T-helper 2 cell (primary cell): ENCODE measurements at places on chromosomes 1 and 21.

DNA sequence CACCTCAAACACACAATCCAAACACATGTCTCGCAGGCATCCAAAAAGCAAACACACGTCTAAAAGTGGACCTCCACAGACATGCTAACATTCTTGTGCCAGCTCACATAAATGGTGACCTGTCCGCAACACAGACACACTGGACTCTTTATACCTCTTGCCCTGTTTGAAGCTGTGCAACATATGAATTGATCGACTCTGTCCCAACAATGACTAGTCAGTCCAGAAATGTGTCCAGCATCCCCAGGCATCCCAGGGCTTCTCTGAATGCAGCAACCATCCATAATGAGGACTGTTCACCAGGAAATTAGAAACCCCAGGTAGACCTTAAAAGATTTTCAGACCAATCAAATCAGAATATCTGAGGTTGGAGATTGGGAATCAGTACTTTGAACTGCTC is 3.2 kb downstream of the DDR2 start:
- no peak for DNase-seq

GRCh38 chr1:19436716-19437476 is 48.4 kb downstream of the CAPZB start:
- no peak for DNase-seq

- DNase-seq: no peak
Observed at GRCh38 chr1:240792915-240793529, 181.1 kb upstream of the GREM2 start.

GRCh38 chr1:173148545-173148944 is 58.6 kb downstream of the TNFSF4 start:
- DNase-seq: no peak

DNA sequence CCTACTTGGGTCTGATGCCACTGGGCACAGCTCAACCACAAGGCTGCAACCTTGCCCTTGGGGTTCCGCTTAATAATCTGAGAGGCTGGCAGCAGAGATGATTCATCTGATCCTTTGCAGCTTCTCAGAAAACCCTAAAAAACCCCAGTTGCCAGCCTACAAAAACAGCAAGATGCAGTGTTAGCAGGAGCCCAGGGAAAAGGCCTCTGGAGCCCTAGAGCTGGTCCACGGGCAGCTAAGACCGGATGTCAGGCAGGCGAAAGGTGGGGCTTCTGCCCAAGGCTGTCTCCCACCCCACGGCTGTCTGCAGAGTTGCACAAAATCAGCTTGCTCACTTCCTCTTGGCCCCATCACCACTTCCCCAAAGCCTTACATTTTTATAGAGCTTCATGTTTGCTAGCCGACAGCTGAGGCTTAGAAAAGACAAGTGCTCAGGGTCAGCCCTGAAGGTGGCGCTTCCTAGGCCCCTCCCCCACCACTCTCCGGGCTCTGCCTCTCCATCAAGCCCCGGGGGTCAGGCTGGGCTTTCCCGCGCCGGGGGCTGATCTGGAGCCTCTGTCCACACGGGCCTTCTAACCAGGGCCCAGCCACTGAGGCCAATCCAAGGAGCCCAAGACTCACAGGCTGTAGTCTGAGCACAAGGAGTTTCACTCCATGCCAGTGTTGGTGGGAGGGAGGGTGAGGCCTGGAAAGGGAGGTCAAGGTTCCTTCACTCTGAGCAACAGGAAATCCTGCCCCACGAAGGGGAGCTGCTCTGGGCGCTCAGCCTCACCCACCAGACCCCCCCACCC is 4.2 kb upstream of the ADORA3 start:
- DNase-seq: peak; percentile 53
